ENCODE measurements at places on chromosomes 11 and 22.

GRCh38 chr22:21867528-21868266, at the start of gene MAPK1:
TSS of gene MAPK1 (minus strand) at chr22:21867645. CDS start at chr22:21867440, 205 bp downstream.
- peak; percentile 88 for DNase-seq

- DNase-seq, result no peak
Measured at GRCh38 chr11:45736424-45736823, 68.5 kb upstream of the SLC35C1 start.

- no peak for DNase-seq
Measured at GRCh38 chr11:33779849-33780528, 5.7 kb upstream of the FBXO3 start.

GRCh38 chr11:18010977-18011586, 1.8 kb downstream of the SERGEF start:
- no peak for DNase-seq

DNA sequence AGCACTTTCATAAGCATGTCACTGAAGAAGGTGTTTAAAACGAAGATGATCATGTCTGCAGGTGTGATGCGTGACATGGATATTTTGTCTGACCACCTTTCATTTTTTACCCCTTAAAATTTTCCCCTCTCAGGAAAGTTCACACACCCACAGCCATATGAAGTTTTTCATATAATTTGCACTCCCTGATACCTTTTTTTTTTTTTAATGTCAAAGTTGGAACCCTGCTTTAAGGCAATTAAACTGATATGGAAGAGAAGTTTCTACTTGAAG, 104.6 kb downstream of the ATXN10 start:
- no peak for DNase-seq

- DNase-seq, result no peak
Measured at GRCh38 chr11:28837599-28837998, 729.4 kb downstream of the METTL15 start.

GRCh38 chr11:105610871-105611571, 1.1 kb downstream of the GRIA4 start:
- peak; percentile 36 for DNase-seq

DNA sequence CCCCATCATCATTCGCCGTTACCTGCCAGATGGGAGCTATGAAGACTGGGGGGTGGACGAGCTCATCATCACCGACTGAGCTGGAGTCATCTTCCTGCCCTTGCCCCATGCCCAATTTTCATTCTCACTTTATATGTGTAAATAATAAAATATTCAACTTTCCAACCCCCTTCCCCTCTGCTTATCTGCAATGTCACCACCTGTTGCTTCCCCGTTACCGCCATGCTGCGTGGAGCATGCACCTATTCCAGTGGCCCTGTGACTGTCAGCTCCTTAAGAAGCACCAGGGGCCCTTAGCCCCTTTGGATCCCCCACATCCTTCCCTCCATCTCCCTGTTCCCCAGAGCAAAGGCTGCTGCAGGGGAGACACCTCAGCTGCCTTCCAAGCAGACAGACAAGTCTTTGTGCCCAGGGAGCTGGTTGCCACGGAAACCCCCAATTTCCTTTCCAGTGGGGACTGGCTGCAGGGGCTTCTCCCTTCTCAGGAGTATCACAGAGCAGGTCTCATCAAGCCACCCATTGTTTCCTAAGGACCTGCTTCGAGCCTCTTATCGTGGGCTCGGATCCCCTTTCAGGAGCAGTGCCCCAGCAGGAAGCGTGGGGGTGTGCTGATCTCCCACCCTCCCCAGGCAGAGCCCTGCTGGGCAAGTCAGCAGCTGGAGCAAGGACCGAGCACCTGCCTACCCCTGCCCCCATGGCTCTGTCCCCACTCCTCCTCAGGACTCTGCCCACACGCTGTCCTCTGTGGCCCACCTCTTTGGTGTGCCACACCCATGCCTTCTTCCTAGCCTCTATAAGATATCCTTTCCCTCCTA, 14.3 kb downstream of the POLR2F start:
- peak; percentile 72 for DNase-seq

DNA sequence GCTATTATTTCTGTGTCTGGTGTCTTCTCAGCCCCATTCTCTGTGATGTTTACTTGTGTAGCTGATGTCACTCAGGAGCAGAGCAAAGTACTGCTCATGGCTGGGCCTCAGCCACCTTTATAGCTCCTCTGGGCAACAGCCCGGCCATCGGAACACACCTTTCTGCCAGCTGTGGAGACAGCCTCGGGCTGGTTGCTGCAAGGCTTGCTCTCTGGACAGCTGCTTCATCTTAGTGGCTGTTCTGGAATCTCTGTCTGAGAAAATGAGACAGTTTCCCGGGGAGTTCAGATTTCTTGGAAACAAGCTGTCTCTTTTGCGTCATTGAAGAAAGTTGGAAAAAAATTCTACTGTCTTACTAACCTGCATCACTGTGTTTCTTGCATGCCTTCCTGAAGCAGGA, 20.0 kb downstream of the THY1 start:
- no peak for DNase-seq

DNA sequence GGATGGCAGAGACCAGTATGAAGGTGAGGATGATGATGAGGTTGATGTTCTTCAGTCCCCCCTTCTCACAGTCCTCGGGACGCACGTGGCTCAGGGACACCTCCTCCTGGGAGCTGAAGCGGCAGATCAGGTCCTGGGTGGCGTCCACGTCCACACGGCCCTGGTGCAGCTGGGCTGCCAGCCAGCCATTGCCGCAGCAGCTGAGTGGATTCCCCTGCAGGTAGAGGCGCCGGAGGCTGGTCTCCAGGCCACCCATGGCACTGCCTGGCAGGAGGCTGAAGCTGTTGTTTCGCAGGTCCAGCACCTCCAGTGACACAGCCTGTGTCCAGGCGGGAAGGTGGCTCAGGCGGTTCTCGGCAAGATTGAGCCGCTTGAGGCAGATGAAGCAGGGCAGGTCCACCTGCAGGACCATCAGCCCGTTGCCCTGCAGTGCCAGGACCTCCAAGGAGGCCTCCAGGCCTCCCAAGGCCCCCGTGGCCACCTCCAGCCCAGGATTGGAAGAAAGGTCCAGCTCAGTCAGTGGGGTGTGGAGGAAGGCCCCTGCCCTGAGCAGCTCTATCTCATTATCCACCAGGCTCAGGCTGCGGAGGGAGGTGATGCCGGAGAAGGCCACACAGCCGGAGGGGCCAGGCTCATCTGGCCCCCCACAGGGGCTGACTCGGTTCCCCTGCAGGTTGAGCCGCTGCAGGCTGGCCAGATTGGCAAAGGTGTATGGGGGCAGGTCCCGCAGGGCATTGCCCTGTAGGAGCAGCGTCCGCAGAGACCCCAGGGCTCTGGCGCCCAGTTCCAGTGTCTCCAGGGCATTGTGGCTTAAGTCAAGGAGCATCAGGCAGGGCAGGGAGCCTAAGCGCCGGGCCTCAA, 10.6 kb downstream of the LRRC32 start:
- no peak for DNase-seq

- DNase-seq, result no peak
Measured at GRCh38 chr11:561148-562003, 606 bp downstream of the RASSF7 start.

GRCh38 chr11:101331411-101331810, 201.8 kb upstream of the PGR start:
- DNase-seq, result no peak

DNA sequence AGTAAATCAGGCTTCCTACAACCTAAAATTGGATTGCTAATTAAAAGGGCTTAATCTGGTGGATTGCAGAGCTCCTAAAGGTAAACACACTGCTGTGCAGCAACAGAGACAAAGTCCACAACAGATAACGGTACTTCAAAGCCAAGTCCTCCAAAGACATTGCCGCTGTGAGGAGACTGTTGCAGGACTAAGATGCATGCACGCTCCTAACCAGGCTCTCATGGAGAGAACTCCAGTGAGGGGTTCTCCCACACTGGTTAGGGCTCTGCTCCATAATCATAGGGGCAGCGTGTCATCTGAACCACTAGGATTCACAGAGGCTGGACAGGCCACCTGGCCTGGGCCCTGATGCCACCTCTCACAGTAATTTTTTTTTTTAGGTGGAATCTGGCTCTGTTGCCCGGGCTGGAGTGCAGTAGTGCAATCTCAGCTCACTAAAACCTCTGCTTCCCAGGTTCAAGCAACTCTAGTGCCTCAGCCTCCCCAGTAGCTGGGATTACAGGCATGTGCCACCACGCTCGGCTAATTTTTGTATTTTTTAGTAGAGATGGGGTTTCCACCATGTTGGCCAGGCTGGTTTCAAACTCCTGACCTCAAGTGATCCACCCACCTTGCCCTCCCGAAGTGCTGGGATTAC, 56.9 kb upstream of the ARFGAP3 start:
- no peak for DNase-seq

DNA sequence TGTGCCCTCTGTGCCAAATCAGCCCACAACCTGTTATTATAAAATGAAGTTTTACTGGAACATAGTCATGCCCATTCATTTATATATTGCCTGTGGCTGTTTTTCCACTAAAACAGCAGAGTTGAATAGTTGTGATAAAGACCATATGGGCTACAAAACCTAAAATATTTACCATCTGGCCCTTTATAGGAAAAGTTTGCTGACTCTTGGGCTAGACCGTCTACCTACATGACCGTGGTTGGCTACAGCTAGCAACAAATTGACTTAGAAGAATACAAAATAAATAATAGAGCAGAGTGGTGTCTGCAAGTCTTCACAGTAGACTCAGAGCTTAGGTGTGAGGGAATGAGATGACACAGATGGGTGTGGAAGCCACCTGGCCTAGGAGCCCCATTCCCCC, 11.2 kb upstream of the IL18BP start:
- DNase-seq, result no peak

- DNase-seq, result peak; percentile 22
Measured at GRCh38 chr22:49344161-49344560, 483.5 kb downstream of the BRD1 start.

- peak; percentile 78 for DNase-seq
Measured at GRCh38 chr11:18105802-18106574, at the start of gene SAAL1. TSS of gene SAAL1 (minus strand) at chr11:18106082. CDS start at chr11:18106041, 41 bp downstream.

- DNase-seq, result peak; percentile 49
Measured at GRCh38 chr11:65440831-65441499, 18.4 kb downstream of the NEAT1 start.

Measured in pons (tissue), 1 donor.